ENCODE measurements at places on chromosomes 5 and 9.

- no peak for DNase-seq
Measured at GRCh38 chr5:81121836-81122630, 111.1 kb upstream of the CKMT2 start.

GRCh38 chr5:57805170-57805569 is 322.6 kb upstream of the ACTBL2 start:
- no peak for DNase-seq

- no peak for DNase-seq
Measured at GRCh38 chr9:33436445-33436844, 10.9 kb downstream of the AQP3 start.

- DNase-seq, result no peak
Measured at GRCh38 chr9:90169490-90169889, 473.1 kb downstream of the DIRAS2 start.

DNA sequence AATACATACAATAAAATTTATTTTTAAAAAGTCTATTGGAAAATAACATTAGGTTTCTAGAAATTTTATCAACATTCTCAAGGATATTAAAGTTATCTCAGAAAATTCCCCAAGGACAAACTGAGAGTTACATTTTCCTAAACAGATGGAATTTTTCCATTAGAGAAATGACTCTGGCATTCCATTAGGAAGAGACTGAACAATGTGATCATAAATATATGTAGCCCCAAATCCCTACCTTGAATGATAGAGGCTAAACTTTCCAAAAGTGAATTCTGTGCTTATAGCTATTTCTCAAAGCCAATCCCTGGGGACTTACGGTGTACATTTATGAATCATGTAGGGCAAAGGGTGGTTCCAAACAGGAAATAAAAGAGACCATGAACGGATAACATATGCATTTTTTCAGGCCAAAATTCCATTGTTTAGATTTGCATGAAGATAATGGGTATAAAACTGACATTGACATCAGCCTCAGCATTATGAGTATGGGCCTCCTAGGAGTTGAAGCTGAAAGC is 1181.0 kb upstream of the DMAC1 start:
- no peak for DNase-seq

GRCh38 chr9:14277761-14278160 is 36.2 kb downstream of the NFIB start:
- no peak for DNase-seq

- DNase-seq, result no peak
Measured at GRCh38 chr9:133606708-133607025, 2.5 kb downstream of the FAM163B start.

GRCh38 chr5:2263763-2264162 is 381.0 kb upstream of the IRX4 start:
- DNase-seq, result no peak

- DNase-seq, result no peak
Measured at GRCh38 chr9:111743275-111743674, 51.5 kb downstream of the SHOC1 start.

- no peak for DNase-seq
Measured at GRCh38 chr9:98989036-98990000, 45.6 kb downstream of the COL15A1 start.

GRCh38 chr5:124628721-124629596 is 117.5 kb downstream of the ZNF608 start:
- no peak for DNase-seq

- DNase-seq, result peak; percentile 51
Measured at GRCh38 chr5:60495644-60496520, 204.1 kb downstream of the DEPDC1B start.

DNA sequence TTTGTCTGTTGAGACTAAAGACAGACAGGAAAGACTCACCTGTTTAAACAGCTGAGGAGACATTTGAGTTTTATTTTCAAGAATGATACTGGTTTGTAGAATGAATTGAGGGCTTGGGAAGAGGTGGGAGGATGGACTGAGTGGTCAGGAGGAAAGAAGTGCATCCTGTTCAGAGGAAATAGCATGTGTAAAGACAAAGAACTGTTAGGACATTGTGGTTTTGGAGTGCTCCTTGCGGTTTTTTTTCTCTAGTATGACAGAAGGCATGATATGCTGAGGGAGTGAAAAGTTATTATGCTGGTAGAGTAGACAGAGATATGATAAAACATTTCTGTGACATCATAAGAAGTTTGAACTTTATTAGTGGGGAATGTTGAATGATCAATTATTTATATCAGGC is 270.7 kb upstream of the ELAVL2 start:
- no peak for DNase-seq

GRCh38 chr9:133837627-133838597 is 99.8 kb upstream of the SARDH start:
- no peak for DNase-seq

- no peak for DNase-seq
Measured at GRCh38 chr5:67160985-67161384, 35.6 kb downstream of the CD180 start.

GRCh38 chr5:14953075-14953607 is 81.6 kb upstream of the ANKH start:
- DNase-seq, result no peak

- no peak for DNase-seq
Measured at GRCh38 chr5:181241393-181241975, 2.2 kb downstream of the RACK1 start.

DNA sequence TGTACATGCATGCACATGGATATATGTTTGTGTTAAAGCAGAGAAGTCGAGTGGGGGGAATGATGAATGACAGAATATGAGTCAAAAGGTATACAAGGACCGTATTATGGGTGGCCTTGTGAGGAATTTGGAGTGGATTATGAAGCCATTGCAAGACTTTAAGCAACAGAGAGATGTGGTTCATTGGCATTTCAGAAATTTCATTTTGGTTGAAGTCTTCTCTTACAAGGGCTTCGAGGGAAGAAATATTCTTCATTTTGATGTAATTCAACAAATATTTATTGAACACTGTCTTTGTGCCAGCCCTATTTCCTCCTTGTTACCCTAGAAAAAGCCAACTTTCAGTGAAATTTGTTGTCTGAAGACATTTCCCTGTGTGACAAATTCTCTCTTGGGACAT is 83.9 kb upstream of the SLCO6A1 start:
- no peak for DNase-seq

GRCh38 chr5:100913298-100913697 is 10.2 kb upstream of the ST8SIA4 start:
- DNase-seq, result no peak

- peak; percentile 4 for DNase-seq
Measured at GRCh38 chr5:80967500-80968181, 7.5 kb downstream of the RASGRF2 start.

- no peak for DNase-seq
Measured at GRCh38 chr5:172854451-172854871, 20.4 kb downstream of the ERGIC1 start.

DNA sequence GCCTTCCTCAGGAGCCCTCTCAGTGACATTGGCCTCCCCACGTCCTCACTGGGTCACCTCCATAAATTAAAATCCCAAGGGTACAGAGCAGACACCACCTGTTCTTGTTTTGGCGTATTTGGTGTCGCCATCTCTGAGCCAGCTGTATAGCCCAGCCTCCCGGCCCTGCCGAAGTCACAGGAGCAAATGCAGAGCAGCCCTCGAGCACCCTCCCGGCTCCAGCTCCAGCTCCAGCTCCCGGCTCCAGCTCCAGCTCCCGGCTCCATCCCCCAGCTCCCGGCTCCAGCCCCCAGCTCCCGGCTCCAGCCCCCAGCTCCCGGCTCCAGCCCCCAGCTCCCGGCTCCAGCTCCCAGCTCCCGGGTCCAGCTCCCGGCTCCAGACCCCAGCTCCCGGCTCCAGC is 74.3 kb downstream of the ZNF354C start:
- no peak for DNase-seq

GRCh38 chr5:52767217-52767743 is 20.4 kb upstream of the ITGA1 start:
- DNase-seq, result no peak

- DNase-seq, result no peak
Measured at GRCh38 chr9:35891646-35892045, 14.4 kb upstream of the HRCT1 start.

- DNase-seq, result peak; percentile 59
Measured at GRCh38 chr5:36240779-36241630, 720 bp downstream of the NADK2 start.

GRCh38 chr5:16906255-16906654 is 29.8 kb downstream of the MYO10 start:
- DNase-seq, result no peak

- no peak for DNase-seq
Measured at GRCh38 chr5:134124289-134125038, 10.0 kb downstream of the TCF7 start.

GRCh38 chr5:149730620-149731331 is 666 bp downstream of the PPARGC1B start:
- DNase-seq, result no peak

- DNase-seq, result no peak
Measured at GRCh38 chr5:34848230-34848629, 9.3 kb downstream of the TTC23L start.

- DNase-seq, result no peak
Measured at GRCh38 chr5:147892696-147893296, 13.5 kb downstream of the C5orf46 start.

DNA sequence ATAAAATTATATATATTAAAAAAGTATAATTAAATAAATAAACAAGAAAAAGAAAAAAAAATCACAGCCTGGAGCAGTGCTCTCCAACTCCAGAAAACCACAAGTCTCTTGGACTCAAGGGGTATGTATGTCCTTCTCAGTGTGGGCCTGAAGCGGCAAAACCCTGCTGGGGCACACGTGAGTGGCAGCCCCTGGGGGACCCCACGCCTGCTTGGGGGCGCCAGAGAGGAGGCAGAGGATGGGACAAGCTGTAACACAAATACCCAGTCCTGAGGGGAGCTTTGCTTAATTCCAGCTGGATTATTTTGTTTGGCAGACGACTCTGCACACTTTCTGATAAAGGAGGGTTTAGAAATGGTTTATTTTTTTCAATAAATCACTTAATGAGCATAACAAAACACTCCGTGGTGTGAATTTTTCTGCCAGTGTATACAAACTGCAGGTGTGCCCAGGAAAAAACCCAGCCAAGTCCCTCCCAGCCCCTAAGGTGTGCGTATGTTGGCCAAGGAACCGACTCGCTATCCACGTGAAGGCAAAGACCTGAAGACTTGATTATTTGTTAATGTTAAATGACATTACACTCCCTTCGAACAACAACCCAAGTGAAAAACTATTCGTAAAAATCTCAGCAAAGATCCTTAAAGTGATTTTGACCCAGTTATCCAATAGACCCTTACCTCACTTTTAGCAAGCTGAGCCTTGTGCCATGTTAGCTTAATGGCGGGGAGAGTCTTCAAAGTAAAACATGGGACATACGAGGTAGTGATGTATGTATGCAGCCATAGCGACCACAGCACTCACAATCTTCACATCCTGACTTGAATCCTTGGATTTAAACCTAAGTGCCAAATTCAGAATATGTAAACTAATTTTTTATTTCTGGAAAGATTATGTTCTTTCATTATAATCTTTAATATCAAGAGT is 32.9 kb downstream of the ANKH start:
- DNase-seq, result no peak

DNA sequence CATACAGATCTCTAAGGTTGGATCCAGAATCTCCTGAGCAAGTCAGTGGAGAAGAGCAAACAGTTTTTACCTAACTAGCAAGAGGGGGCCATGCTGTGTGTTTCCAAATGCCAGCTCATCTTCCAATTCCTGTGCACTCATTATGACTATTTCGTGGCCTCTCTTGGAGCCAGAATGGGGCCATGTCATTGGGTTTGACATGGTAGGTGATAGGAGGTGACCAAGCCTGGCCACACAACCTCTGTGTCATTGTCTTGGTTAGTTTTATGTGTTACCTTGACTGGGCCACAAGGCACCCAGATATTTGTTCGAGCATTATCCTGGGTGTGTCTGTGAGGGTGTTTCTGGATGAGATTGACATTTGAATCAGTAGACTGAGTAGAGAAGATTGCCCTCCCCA is 206.2 kb downstream of the HSPA4 start:
- no peak for DNase-seq

GRCh38 chr5:173243831-173244305 is 8.9 kb upstream of the NKX2-5 start:
- DNase-seq, result no peak

GRCh38 chr5:159319832-159320231 is 10.5 kb downstream of the IL12B start:
- DNase-seq, result no peak

DNA sequence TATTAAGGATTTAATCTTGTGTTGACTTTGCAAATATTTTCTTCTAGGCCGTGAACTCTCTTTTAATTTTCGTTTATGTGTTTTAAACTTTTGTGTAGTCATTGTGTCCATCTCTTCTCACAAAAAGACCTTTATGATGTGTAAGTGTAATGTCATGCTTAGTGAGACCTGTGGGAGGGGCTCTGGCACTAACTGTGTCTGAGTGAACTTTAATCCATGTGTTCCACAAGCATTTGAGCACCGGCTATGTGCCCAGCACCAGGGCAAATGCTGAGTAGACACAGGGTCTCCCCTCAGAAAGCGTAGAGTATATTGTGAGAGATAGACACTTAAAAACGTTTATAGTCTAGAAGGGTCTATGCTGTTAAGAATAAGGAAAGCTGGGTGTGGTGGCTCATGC is 272.6 kb upstream of the TUT7 start:
- no peak for DNase-seq

DNA sequence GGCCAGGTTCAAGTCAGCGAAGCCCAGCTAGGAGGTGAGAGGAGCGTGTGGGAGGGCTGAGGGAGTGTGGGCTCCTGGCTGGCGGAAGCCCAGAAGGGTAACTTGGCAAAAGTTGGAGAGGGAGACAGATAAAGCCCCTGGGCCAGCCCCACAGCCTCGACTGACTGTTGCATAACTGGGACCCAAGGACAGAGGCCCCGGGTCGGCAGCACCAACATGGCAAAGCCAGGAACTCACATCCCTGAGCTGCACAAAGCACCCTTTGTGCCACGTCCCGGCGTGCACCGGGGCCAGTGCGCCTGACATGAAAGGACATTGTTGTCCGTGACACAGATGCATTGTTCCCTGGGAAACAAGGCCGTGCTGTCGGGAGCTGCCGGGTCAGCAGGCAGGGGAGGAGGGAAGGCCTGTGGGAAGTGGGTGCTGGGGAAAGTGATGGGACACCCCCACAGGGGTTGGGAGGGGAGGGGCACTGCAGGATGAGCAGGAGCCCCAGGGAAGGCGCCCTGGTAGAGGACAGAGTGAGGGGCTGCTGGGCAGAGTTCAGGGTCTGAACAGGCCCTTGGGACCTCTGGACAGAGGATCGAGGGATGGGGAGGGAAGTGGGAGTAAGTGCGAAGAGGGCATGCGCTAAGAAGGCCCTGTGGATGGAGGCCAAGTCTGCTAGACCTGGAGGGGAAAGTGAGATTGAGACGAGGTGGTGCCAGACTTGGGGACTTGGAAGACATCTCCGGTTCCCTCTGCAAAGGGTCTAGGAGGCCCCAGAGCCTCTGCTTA is 13.0 kb upstream of the DPM2 start:
- DNase-seq, result no peak

DNA sequence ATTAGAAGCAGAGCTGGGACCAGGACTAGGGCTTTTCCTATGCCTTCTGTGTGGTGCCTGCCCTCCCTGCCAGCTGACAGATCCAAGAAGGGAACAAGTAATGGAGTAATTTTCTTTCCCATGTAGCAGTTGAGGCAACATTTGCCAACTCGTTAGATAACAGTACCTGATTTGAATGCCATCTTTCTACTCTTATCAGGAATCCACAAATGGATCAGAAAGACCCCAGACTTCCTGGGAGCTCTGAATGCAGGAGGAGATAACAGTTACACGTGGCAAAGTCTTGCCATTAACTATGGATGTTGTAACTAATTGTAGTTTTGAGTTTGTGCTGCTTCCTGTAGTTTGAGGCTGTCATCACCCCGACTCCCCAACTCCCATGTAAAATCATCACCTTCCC is 39.2 kb downstream of the RCL1 start:
- no peak for DNase-seq
